ENCODE measurements at places on chromosomes 1 and 21.

- no peak for DNase-seq
Measured at GRCh38 chr1:247431643-247432042, 15.7 kb downstream of the NLRP3 start.

DNA sequence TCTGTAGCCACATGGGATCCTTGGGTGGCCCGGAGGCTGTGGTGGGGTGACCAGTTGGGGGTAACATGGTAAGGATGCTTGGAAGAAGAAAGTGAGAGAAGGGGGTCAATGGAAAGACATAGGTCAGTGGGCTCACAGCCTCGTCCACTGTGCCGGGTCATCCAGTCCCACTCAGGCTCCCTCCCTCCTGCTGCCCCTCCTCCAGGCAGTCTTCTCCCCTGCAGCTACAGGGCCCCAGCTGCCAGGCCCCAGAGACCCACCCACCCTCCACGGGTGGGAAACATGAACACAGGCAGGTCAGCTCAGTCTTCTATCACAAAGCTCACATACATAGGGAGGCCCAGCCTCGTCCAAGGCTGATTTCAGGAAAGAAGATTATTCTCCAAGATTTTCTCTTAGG, 158.3 kb downstream of the ST6GALNAC5 start:
- DNase-seq = no peak

DNA sequence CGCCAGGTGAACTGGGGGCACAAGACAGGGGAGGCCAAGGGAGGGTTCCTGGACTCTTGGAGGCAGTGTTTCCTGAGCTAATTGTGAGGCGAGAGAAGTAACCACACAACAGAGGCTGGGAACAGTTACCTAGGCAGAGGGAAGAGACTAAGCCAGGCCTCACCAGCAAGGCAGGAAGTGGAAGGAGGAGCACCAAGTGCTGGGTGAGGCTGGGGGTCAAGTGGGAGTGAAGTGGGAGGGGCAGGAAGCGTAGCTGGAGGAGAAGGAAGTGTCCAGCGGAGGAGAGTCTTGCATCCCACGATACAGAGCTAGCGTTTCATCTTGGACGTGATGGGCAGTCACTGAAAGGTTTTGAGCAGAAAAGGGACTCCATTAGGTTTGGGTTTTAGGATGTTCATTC, 48.3 kb upstream of the CAPZB start:
- no peak for DNase-seq

- DNase-seq = no peak
Measured at GRCh38 chr21:46517361-46517760, 58.7 kb downstream of the DIP2A start.

GRCh38 chr1:91557039-91557690, 56.5 kb downstream of the CDC7 start:
- DNase-seq = no peak

GRCh38 chr1:209417761-209418160, 165.8 kb upstream of the CAMK1G start:
- DNase-seq = no peak

DNA sequence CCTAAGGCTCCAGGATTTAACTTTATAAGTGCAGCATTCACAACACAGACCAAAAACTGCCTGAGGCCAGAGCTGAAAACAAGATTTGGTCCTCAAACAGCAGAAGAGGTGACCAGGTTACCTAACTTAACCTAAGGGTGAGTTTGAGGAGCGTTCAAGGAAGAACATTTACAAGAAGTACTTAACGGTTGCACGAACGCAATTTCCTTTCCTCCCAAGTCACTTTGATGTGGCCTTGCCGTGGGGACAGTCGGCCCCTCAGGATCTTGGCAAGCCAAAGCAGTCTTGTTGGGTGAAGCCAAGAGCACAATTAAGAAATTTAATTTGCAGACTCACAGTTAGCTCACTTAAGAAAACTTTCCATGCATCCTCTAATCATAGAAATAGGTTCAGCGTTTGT, 202.6 kb upstream of the COA6 start:
- no peak for DNase-seq

GRCh38 chr1:204230211-204230610, 16.4 kb upstream of the GOLT1A start:
- DNase-seq = no peak

- DNase-seq = no peak
Measured at GRCh38 chr1:56957931-56958330, 7.9 kb downstream of the C8B start.

DNA sequence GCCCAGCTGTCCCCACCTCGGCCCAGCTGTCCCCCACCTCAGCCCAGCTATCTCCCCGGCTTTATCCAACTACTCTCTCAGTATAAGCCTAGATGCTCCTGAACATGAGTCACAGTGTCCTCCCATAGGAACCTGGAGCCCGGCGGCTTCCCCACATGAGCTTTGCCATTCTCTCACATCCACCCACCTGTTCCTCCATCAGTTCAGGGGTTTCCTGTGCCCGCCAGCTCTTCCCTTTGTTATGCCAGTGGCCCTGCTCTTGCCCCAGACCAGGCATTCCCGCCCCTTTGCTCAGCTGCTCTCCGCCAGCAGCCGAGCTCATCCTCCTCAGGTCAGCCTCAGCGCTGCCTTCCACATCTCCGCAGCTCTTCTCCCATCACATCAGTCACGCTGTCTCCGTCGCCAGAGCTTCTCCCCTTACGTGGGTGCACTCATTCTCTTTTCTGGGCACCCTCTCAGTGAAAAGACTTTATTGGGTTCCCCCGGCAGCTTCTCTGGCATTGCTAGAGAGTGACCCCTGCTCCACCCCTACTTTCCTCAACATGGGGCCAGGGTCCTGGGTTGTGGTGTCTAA, 89.5 kb upstream of the CSF3R start:
- no peak for DNase-seq

GRCh38 chr1:36203554-36204346, 20.5 kb upstream of the THRAP3 start:
- no peak for DNase-seq

- DNase-seq = no peak
Measured at GRCh38 chr1:234078143-234078542, 173.7 kb downstream of the SLC35F3 start.

GRCh38 chr1:237279629-237280028, 237.6 kb downstream of the RYR2 start:
- DNase-seq = no peak

DNA sequence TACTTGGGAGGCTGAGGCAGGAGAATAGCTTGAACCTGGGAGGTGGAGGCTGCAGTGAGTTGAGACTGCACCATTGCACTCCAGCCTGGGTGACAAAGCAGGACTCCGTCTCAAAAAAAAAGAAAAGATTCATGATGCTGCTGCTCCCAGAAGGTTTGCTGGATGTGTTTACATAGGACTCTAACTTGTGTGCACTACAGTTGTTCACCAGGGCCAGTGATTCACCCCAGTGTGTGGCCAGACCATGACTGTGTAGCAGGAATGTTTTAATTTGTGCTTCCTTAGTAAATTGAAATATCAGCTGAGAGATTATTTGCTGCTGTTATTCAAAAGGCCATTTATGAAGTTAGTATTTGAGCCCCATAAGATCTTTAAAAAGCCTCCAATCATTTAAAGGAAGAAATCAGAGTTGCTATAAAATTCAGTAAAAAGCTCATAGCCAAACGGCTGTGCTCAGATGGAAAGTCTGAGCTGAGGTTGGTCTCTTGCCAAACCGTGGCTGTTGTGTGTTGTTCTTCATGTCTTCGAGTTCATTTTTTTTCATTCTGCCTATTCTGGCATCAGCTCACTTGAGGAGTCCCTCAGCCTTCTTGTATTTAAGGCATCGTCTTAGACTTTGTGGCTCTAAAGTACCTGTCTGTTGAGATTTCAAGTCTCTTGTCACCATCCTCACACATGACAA, 18.1 kb upstream of the PGD start:
- DNase-seq = peak; percentile 71

GRCh38 chr1:201881617-201882016, 7.1 kb upstream of the SHISA4 start:
- no peak for DNase-seq

DNA sequence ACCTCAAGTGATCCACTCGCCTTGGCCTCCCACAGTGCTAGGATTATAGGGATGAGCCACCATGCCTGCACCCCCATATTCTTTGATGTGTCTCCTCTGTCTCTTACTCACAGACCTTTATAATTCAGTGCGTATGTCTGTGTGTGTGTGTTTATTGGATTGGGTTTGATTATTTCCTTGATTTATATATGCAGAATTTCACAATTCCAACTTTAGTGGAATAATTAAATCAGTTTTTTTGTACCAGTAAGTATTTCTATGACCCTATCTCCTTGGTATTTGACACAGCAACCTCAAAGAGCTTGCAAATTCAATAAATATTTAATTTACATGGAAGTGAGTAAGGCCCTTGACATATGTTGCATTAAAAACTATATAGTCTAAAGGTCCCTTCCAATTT, 333.9 kb upstream of the ADAMTS5 start:
- peak; percentile 42 for DNase-seq

DNA sequence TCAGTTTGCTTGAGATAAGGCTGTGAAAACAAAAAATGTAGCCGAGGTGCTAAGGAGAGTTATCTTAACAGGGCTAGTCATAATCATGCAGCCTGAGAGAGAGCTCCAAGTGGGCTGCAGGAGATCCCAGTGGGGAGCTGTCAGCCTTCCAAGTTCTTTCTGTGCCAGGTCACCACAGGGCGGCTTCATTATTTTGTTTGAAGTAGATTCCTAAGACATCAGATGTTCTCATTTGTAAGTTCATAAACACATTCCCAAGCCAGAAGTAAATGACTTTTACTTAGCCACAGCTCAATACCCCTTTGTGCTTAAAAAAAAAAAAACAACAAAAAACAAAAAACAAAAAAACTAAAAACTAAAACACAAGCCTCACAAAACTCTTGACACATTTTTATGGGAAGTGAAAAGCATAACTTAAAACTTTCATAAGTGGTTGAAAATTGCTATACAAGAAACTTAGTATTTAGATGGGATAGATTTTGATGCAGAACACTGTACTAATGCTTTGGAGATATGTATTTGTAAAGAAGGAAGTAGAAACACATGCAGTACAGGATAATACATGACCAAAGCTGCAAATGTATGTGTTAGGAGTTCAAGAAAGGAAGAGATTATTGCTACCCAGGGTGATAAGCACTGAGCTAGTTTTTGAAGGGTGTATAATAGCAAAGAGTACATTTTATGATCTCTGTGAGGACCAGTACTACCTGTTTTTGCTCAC, 8.6 kb downstream of the CDC14A start:
- no peak for DNase-seq

DNA sequence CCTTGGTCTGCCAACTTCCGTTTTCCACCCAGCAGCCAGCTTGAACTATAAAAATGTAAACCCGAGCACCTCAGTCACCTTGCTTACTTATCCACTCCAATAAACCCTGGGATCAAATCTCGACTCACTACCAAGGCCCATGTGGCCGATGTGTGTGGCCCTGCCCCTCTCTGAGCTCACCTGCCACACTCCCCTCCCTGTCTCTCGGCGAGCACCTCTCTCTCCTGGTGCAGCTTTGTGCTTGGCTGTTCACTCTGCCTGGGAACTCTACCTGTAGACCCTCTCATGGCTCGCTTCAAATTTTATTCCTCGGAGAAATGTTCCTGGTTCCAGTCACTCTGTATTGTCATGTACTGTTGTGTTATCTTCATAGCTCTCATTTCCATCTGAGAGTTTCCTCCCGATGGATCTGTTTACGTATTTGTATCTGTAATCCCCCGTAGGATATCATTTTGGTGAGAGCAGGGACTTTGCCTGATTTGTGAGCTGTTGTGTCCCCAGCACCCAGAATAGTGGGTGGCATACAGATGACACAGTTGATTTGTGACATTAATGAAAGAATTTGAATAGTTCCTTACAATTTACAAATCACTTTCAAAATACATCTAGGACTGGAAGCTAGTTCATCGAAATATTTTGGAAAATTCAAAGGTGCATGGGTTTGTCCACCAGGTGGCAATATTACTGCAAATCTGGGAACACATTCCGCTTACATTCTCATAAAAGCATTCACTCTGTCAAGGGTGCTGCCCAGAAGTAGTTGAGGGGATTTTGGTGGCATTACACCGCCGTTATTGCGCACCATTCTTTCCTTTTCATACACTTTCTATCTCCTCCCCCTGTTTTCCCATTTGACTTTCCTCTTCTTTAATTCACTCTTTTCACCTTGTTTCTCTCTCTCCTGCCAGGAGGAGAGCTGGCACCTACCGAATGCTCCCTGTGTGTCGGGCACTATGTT, 95.3 kb downstream of the ABCA4 start:
- DNase-seq = no peak

DNA sequence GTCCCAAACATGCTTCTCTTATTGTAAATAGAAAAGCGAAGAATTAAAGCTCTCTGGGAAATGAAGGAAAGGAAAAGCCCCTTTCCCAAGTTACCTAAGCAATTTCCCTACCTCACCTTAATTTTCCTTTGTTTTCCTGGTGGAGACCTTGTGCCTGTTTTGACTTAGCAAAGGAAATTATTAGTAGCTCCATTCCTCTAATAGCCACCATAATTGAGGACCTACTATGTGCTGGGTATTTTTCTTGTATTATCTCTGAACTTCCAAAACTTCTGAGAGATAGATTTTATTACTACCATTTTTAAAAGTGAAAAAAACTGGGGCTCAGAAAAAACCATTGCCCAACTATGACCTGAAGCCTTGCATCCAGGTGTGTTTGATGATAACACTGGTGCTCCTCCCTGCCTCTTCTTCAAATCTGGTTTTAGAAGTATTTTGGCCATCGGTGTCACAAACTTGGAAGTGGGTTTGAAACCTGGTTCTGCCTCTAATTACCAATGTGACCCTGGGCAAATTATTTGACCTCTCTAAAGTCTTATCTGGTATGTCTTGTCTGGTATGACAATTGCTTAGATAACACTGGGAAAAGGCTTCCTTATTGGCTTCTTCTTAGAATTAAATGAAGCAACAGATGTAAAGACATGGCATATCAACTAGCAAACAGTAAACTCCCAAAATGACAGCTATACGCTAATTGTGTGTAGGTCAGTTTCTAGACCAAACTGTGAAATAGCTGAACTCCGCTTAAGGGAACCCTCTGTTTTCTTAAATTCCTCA, 39.5 kb downstream of the BCL9 start:
- no peak for DNase-seq

DNA sequence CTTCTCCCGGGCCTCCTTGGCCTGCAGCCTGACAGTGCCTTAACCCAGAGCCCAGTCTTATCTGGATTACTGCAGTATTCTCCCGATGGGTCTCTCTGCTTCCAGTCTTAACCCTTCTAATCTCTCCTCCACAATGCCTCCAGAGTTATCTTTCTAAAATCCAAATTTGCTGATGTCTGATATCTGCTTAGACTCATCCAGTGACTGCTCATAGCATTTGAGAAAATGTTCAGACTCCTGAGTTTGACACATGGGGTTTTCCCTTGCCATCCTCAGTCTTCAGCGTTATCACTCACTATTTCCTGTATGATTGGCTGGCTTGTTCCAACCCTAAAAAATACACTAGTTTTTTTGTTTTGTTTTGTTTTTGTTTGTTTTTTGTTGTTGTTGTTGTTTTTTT, 102.0 kb downstream of the FMN2 start:
- no peak for DNase-seq

DNA sequence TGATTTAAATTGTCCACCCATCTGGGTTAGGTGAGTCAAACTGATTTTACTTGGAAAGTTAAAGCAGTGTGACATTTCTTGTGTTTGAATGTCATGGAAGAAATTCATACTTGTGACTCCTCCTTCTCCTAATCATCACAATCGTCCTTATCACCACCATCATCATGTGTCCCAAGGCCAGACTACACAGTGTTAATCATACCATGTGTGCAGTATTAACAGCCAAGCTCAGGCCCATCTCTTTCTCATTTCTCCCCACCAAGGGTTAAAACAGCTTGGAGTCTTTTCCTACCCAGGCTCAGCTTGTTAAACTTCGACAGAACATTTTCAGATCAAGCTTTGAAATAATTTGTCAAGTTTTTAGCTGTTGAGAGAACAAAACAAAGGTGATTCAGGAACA, 22.5 kb upstream of the PLA2G2E start:
- DNase-seq = no peak

GRCh38 chr1:194298007-194298598, 1111.7 kb upstream of the B3GALT2 start:
- DNase-seq = no peak

Data from AG04449 (cell line).